ENCODE measurements at places on chromosomes 12 and 14.

- H3K27ac ChIP-seq: no peak overlapping the region
- DNase-seq: no peak
- H3K4me3 ChIP-seq: no peak overlapping the region
- no peaks in the 10 kb centered on the region for H3K4me1 ChIP-seq
- H3K27me3 ChIP-seq: no peaks in the 10 kb centered on the region
Observed at GRCh38 chr12:120925740-120926563, 21.8 kb upstream of the SPPL3 start.

DNA sequence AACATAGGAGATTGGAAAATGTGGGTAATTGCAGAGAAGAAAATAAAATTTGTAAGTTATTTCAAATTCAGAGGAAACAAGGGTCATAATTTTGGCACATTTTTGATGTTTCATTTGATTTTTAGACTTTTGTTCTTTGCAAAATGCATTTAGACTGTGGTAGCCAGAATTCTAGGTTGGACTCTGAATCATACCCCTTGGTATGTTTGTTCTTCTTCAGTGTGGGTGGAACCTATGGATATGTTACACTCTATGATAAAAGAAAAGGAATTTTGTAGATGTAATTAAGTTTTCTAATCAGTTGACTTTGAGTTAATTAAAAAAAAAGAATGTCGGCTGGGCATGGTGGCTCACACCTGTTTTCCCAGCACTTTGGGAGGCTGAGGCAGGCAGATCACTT, 827.0 kb downstream of the AACS start:
- no peaks in the 10 kb centered on the region for H3K4me1 ChIP-seq
- H3K36me3 ChIP-seq: no peaks in the 10 kb centered on the region
- no peak for DNase-seq
- H3K27ac ChIP-seq: no peak overlapping the region
- no peaks in the 10 kb centered on the region for H3K27me3 ChIP-seq

DNA sequence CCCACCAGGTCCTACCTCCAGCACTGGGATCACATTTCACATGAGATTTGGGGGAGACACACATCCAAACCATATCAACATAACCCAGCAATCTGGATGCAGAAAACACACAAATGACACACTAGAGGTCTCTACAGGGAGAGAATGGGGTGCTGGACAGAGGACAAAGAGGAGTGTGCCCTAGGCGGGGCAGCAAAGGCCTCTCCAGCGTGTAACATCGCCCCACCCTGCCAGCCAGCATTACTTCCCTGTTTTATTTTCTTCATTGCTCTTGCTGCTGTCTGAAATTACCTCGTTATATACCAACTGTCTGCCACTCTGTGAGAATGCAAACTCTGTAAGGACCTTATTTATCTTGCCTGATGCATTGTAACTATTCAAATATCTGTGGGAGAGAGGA, 61.1 kb downstream of the RIMBP2 start:
- H3K27me3 ChIP-seq: no peaks in the 10 kb centered on the region
- no peak overlapping the region for H3K27ac ChIP-seq
- DNase-seq: no peak
- no peak overlapping the region for H3K4me3 ChIP-seq

DNA sequence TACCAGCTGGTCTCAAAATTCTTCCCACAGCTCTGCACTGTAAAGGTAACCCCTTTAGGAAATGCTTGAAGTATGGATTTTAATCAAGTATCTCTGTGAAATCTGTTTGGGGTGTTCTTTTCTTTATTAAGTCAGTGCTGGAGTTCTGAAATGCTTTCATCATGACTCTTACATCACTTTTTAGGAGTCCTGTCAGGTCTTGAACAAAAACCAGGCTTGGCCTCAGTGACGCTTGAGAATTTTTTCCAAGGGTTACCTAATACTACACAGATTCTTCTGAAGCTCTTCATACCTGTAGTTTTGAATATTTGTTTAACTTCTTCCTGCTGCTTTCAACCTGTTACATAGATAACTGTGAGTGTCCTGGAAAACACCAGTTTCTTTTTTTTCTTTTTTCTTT, 47.0 kb upstream of the KCNH3 start:
- H3K27ac ChIP-seq: no peak overlapping the region
- H3K4me1 ChIP-seq: no peaks in the 10 kb centered on the region
- no peaks in the 10 kb centered on the region for H3K36me3 ChIP-seq
- no peaks in the 10 kb centered on the region for H3K27me3 ChIP-seq
- no peak for DNase-seq

GRCh38 chr14:59482541-59483331, 1.5 kb downstream of the L3HYPDH start:
- peak overlapping the region; percentile 98 for H3K4me3 ChIP-seq
- peak; percentile 18 for DNase-seq
- H3K4me1 ChIP-seq: no peaks in the 10 kb centered on the region
- H3K27me3 ChIP-seq: no peaks in the 10 kb centered on the region
- H3K27ac ChIP-seq: peak overlapping the region; percentile 96

DNA sequence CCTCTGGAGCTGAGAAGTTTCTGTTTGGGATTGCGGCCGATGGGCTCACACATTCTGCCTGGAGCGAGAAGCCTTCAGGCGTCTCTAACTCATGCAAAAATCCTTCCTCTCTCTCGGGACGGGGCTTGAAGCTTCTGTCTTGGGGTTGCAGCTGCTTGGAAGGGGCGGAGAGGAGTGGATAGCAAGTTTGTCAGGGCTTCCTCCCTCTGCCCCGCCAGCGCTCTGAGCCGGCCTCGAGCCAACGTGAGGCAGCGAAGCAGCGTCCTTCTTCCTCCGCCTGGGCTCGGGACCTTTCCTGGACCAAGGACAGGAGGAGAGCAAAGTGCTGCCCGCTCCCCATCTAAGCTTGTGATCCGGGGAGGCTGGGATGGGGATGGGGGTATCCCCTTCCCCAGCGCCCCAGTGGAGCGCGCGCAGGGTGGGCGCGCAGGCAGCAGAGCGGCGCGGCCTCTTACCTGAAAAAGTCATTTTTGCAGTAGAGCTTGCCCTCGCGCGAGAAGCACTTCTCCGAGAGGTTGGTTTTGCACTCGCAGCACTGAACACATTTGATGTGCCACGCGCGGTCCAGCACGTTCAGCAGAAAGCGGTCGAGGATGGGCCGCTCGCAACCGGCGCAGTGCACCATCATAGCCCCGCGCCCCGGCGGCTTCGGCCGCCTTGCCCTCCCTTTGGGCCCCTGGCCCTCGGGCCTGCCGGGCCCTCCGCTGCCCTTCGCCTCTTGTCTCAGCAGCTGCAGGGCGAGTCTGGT, 626 bp downstream of the LHX5 start:
- no peak for DNase-seq
- peaks cover 65% of the 10 kb centered on the region for H3K27me3 ChIP-seq
- H3K4me3 ChIP-seq: no peak overlapping the region
- H3K27ac ChIP-seq: no peak overlapping the region
- no peaks in the 10 kb centered on the region for H3K4me1 ChIP-seq

All from uterus (tissue), 4 donors.